ENCODE measurements at places on chromosomes 16 and 17.
A peak's percentile ranks its signal among the peaks of the same experiment; 100 is the strongest.

DNA sequence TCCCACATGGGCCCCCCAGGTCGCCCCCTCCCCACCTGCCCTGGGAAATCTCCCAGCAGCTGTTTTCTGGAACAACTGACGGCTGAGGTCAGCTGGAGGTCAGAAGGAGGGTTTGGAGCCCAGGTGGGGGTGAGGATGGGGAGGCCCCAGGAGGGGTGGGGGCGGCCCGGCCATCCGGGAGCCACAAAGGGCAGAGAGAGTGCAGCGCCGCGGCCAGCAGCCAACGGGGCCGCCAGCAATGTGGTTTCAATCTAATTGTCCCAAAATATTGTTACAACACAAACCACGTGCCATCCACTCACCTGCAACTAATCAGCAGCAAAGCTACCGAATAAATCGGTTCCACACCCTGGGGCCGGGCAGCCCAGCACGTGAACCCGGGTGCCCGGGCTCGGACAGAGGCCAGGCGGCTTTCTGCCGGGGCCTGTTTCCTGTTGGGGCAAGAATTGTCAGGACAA, 28.3 kb upstream of the SLC38A10 start:
- no peak for DNase-seq

GRCh38 chr16:66563574-66564334, 2.5 kb upstream of the CMTM1 start:
- DNase-seq = no peak

DNA sequence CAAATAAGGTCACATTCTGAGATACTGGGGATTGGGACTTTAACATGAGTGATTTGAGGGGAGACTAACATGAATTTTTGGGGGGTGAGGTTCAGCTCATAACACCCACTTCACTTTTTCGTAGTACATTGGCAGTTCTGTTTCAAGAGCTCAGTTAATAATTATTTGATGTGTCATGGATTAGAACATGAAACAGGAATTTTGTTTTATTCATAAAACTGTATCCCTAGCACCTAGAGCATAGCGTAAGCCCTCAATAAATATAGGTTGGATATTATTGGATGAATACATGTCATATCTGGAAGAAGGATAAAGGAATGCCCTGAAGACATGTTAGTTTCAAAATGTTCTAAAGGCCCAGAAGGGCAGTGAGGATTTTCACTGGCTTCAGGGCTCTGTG, 119.8 kb downstream of the PRKCA start:
- DNase-seq = peak; percentile 85

DNA sequence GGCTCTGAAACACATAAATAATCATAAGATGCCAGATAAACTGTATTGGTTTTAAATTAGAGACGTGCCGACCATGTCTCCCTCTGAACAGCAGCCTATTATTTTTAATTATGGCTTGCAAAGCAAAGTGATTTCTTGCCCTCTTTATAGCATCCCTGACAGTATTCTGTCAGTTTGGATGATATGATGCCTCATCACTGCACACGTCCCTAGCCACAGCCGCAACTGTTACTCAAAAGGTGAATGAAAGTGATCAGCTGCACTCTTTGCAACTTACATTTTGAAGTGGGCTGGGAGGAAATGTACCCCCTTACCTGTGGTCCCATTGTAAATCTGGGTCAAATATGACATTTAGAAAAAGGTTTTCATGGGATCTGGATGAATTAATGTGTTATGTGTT, 389.9 kb downstream of the MAF start:
- no peak for DNase-seq

- DNase-seq = no peak
Measured at GRCh38 chr16:84985079-84986065, 26.0 kb downstream of the ZDHHC7 start.

- no peak for DNase-seq
Measured at GRCh38 chr17:21463204-21463661, 87.1 kb downstream of the KCNJ12 start.

GRCh38 chr17:44409309-44410028, 20.0 kb upstream of the ITGA2B start:
- DNase-seq = no peak

GRCh38 chr17:57868007-57868909, 18.4 kb upstream of the MRPS23 start:
- DNase-seq = peak; percentile 92

DNA sequence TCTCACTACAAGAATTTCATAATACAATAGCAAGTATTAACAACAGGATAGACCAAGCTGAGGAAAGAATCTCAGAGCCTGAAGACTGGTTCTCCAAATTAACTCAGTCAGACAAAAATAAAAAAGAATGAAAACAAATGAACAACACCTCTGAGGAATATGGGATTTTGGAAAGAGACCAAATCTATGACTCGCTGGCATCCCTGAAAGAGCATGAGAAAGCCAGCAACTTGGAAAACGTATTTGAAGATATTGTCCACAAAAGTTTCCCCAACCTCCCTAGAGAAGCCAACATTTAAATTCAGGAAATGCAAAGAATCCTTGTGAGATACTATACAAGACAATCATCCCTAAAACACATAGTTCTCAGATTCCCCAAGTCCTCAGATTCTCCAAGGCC, 20.9 kb downstream of the NLRP1 start:
- DNase-seq = no peak

- DNase-seq = no peak
Measured at GRCh38 chr16:86970279-86970678, 346.9 kb downstream of the C16orf95 start.

GRCh38 chr16:12201866-12202265, 225.3 kb downstream of the SNX29 start:
- no peak for DNase-seq

- DNase-seq = no peak
Measured at GRCh38 chr16:1745900-1746692, 25.2 kb downstream of the NME3 start.

- peak; percentile 10 for DNase-seq
Measured at GRCh38 chr16:76940251-76940650, 250.7 kb upstream of the MON1B start.

DNA sequence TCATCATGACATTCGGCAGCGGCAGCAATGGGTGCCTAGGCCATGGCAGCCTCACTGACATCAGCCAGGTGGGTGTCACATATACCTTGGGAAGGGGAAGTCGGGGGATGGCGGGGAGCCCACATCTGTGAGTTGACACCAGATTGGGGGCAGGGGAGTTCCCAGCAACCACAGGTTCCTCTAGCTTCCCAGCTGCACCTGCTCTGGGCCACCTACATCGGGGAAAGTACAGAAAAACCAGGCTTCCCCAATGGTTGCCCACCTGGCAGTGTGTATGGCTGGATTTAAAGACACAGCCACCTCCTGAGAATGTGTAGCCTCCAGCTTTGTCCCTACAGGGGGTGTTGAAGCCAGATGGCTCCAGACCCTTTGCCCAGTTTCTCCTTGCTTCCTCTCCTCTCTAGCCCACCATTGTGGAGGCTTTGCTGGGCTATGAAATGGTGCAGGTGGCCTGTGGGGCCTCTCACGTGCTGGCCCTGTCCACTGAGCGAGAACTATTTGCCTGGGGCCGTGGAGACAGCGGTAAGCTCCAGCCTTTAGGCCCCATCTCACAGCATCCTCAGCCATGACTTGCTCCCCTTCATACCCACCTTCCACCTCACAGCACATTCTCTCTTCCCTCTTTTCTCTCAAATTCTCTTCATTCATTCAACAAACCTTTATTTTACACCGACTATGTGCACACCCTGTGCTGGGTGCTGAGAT, 5.0 kb upstream of the TRAF4 start:
- DNase-seq = no peak

DNA sequence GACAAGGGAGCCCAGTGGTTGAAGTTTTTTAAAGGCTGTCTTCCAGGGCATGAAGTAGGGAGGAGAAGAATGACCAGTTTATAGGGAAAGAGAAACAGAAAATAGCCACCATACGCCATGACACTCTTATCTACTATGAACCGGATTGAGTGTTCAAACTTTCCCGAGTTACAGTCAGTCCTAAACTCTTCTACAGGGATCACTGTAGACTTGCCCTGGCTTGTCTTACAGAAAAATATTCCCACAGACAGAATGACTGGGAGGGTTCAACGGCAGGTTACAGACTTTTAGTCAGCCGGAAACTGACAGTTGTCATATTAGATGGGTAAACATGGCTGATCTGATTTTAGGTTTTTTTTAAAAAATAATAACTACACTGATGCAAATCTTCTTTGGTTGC, 662.5 kb upstream of the SOX9 start:
- DNase-seq = no peak

- no peak for DNase-seq
Measured at GRCh38 chr16:55697867-55698266, 42.1 kb downstream of the SLC6A2 start.

- no peak for DNase-seq
Measured at GRCh38 chr16:17724242-17724898, 253.6 kb upstream of the XYLT1 start.

All from ACHN (cell line).